Activated CD4-positive, alpha-beta T cell treated with anti-CD3 and anti-CD28 coated beads for 4 hours (primary cell): ENCODE measurements at places on chromosomes 3 and 15.

DNA sequence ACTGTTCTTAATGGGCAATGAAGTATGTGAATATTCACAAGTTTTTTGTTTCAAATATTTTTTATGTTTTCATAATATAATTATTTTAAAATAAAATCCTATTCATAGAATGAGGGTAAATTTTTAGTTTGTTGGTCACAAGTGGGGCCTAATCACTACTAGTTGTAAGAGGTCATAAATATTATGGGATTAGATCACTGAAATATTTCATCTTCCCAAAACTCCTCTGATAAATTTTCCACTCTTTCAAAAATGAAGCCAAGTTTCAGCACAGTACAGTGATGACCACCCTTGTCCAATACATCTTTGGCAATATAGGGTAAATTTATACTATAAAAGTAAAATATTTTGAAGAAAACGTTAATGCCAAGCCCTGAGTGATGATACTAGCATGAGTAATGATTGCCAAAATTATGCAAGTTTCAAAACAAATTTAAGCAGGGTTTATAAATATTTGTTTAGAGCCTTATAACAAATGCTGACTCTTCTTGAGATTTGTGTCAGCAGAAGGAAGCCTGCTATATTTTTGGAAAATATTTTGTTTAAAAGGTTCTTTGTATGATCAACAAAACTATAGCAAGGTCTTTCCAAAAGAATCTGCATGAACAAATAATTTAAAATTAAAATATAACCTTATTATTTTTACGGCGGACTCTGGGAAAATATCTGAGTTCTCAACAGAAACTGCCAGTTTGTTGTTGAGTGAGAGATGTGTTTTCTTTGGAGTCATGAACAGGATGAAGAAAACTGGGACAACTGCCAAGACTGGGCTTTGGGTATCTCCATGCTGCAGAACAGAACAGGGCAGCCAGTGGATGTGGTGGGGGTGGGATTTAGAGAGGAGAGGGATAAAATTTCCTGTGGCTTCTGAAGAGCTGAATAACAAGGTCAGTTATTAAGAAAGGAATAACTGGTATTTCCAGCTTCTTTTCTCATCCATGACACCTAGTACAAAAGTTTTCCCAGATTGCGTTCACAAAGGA, 17.9 kb upstream of the TM4SF1 start:
- no peak for DNase-seq

DNA sequence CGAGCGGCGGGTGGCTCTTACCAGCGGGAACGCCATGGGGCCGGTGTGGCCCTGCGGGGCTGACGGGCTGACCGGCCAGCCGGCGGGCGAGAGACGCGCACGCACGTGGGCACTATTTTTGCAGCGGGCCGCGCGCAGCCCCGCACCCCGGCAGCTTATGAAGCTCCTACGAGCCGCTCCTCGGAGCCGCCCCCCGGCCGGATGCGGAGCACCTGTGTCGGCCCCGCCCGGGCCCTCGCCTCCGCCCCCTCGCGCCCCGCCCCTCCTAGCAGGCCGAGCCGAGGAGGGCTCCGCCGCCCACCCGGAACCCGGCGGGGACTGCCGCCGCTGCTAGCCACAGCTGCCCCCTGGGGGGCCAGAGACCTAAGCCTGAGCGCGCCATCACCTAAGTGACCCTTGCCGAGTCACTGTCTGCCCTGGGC, 683 bp upstream of the CPEB1 start:
- peak; percentile 46 for DNase-seq

DNA sequence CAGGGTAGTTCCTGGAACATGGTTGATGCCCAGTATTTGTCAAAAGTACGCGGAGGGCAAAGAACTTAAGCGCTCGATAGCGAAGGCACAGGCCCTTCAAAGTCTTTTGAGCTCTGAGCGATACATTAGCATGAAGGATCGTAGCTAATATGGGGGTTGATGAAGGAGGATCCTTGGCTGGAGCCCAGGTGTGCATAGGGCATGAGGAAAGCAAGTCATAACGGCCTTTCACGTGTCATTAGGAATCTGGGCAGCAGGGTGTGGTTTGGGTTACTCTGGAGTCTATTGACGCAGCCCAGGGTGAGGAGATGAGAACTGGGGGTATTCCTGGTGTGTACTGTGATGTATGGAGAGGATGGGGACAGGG, 31.7 kb downstream of the SPINK8 start:
- DNase-seq = peak; percentile 10

- no peak for DNase-seq
Measured at GRCh38 chr3:162489853-162490252, 993.2 kb downstream of the OTOL1 start.

GRCh38 chr3:53803816-53804695, 42.2 kb downstream of the CHDH start:
- no peak for DNase-seq

DNA sequence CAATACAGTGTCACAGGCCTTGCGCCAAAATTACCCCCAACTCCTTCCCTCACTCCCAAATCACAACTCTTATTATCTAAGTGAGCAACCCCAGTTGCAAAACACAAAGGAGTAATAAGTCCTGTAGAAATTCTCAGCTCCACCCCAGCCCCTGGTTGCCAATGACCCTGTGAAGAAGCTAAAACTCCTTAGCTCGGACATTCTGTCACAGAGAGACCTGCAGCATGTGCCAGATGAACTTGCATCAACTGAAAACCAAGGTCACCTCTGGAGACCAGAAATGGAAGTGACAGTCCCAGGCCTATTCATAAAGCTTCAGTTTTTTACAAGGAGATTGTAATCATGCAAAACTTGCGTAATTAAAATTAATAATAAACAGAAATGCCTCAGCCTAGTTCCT, 55.2 kb downstream of the RBPMS2 start:
- no peak for DNase-seq

DNA sequence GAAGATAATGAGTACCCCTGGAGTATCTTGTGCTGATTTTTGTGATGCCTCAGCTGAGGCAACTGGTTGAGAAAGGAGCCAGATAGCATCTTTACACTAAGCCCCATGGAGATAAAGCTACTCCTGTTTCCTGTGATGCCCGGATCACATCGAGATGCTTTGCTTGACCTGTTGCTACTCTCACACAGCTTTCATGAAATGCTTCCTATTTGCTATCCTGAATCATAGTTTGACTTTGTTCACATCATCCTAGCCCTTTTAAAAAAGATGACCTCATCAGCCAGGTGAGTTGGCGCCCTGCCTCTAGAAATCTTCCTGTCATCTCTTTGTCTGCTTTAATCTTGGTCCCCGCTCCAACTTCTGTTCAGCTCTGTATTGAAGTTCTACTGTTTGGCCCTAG, 409.6 kb upstream of the TBL1XR1 start:
- no peak for DNase-seq

- no peak for DNase-seq
Measured at GRCh38 chr3:116264546-116265319, 180.6 kb downstream of the LSAMP start.

DNA sequence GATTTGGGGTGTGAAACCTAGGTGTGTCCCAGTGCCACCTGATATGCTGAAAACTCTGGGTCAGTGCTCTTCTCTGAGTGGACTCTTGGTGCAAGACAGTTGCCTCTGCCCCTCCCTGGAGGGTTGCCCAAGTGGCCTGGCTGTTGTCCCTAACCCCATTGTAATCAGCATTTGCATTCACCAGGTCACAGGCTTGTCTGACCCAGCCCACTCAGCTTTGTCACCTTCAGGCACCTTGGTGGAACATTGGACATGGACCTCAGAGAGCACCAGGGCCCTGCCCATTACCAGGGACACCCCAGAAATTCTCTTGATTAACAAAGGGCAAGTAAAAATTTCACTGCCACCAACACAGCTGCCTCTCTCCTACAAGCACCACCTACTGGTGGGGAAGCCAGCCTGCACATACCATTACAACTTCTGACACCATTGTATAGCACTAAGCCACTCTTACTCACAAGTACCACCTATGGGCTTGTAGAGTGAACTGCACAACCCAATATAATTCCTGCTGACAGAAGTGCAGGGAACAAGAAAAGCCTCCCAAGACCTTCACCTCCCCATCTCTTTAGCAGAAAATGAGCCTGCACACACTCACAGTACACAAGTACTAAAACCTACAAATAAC, 324.6 kb downstream of the EPHA6 start:
- no peak for DNase-seq

DNA sequence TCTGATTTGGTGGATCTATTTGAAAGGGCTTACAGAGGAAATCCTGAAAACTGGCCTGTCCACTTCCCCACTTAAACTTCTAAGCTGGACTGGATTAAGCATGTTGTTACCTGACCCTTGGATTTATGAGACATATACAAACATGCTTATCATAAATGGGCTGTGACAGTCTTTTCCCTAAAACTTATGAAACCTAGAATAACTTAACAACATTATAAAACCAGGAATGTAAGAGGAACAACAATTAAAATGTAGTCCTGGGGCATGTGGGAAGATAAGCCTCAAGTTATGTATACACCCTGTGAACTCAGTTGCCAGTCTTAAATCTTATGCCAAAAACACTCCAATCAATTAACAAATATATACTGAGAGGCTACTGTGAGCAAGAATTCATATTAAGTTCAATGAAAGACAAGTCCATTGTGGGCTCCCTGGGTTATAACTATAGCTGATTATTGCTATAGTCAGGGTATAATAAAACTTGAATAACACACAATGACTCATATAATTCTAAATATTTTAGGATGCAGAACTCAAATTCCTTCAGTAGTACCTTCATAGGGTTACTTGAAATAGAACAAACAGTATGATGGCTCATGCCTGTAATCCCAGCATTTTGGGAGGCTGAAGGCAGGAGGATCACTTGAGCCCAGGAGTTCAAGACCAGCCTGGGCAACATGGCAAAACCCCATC, 87.2 kb upstream of the PPIB start:
- no peak for DNase-seq
